ENCODE measurements at places on chromosomes 3 and 15.
A peak's percentile ranks its signal among the peaks of the same experiment; 100 is the strongest.

- no peak for DNase-seq
Observed at GRCh38 chr3:130091958-130092357, 10.3 kb downstream of the ALG1L2 start.

DNA sequence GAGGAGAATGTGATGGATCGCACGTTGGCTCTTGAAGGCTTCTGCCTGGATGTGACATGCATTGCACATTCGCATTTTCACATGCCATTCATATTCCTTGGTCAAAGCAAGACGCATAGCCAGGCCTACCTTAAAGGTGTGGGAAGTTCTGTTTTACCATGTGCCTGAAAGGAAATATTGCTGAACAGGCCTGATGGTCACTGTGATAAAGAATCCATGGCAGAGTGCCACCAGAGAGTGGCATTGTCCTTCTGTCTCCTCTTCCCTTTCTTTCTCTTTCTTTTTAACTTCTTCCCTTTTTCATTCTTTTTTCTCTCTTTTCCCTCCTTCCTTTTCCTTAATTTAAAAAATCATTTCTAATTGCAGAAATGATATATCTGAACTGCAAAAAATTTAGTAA lies 15.9 kb upstream of the MITF start:
- no peak for DNase-seq

DNA sequence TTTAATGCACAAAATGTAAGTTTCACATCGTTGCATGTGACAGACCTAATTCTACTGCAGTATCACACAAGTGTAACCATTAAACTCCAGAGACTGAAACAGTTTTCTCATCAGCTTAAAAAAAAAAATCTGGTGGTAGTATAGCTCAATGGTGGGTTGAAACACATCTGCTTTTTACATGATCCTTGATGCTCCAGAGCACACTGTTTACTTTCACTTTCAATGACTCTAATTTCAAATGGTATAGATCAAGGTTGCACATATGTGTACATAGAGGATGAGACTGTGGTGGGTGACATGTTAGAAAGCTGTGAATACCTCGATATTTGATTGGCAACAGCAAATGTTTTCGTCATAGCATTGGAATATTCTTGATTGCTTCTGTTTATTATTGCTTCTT lies 22.4 kb downstream of the MCTP2 start:
- no peak for DNase-seq

DNA sequence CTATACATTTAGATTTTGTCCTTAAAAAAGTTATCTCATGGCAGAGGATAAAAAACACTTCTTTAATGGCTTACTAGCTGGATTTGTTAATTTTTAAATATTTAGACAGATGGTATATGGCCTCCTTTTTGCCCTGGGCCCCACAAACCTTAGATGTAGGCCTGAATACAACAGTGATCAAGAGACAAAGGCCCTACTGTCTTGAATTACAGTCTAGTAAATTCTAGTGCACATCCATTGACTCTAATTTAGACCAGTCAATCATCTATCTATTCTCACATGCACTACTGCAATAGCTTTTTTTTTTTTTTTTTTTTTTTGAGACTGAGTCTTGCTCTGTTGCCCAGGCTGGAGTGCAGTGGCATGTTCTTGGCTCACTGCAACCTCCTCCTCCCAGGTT lies 452.8 kb downstream of the FHIT start:
- DNase-seq: no peak

GRCh38 chr3:31227131-31227562 lies 305.6 kb upstream of the STT3B start:
- no peak for DNase-seq

- no peak for DNase-seq
Observed at GRCh38 chr3:132311841-132312240, 5.4 kb upstream of the ACP3 start.

- DNase-seq: no peak
Observed at GRCh38 chr3:52531860-52532516, 1.7 kb downstream of the NT5DC2 start.

DNA sequence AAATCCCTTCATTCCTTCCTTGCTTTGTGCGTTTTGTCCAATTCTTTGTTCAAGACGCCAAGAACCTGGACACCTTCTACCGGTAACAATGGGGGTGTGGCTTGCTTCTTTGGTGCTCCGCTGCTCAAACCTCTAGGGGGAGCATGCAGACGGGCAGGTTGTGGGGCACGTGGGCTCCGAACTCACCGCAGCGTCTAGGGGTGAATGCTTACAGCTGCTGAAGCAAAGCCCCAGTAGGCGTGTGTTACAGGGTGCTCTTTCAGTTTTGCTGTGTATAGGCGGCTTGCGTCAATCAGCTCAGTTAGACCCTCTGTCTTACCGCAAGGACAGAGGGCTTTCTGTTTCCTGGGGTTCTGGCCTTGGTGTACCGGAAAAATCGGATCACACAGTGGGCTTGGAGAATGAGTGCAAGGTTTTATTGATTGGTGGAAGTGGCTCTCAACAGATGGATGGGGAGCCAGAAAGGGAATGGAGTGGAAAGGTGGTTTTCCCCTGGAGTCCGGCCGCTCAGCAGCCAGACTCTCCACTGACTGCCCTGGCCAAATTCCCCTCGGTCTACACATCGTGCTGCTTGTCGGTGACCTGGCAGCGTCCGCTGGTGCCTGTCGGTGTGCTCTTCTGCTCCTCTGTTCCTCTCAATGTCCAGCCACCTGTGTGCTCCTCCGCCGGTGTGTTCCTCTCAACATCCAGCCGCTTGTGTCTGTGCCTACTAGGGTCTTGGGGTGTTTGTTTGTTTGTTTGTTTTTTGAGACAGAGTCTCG lies 1.2 kb upstream of the LRRC34 start:
- DNase-seq: peak; percentile 59

DNA sequence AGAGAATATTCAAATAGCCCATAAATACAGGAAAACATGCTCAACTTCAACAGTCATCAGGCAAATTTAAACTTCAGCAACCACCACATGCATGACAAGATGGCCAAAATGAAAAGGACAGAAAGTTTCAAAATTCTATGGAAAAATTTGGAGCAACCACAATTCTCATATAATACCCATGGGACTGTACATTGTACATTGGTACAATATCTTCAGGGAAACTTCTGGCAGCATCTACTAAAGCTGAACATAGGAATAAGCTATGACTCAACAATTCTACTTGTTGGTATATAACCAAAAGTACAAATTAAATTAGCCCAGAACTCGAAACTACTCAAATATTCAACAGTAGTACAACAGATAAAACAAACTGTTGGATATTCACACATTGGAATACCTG lies 847.6 kb downstream of the TBL1XR1 start:
- no peak for DNase-seq

- DNase-seq: no peak
Observed at GRCh38 chr3:104553121-104553520, 813.6 kb upstream of the ALCAM start.

GRCh38 chr3:190840146-190840545 lies 22.3 kb downstream of the GMNC start:
- no peak for DNase-seq

GRCh38 chr3:15385901-15386653 lies 41.3 kb downstream of the METTL6 start:
- DNase-seq: no peak

DNA sequence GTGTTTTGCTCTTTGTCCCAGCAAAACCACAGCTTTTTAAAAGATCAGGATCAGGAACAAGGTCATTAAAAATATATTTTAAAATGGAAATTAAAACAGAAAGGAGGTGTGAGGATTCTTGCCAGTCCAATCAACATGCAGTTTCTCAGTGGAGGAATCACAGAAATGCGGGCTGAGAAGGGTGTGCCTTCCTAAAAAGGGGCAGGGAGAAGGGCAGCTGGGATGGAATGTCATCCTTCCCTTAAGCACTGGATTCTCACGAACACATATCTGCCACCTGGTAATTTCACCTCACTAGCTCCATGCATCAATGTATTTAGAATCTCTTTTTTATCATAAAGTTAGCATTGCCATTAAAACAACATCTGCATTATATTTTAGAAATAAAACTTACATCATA lies 21.4 kb downstream of the ABI3BP start:
- DNase-seq: no peak

DNA sequence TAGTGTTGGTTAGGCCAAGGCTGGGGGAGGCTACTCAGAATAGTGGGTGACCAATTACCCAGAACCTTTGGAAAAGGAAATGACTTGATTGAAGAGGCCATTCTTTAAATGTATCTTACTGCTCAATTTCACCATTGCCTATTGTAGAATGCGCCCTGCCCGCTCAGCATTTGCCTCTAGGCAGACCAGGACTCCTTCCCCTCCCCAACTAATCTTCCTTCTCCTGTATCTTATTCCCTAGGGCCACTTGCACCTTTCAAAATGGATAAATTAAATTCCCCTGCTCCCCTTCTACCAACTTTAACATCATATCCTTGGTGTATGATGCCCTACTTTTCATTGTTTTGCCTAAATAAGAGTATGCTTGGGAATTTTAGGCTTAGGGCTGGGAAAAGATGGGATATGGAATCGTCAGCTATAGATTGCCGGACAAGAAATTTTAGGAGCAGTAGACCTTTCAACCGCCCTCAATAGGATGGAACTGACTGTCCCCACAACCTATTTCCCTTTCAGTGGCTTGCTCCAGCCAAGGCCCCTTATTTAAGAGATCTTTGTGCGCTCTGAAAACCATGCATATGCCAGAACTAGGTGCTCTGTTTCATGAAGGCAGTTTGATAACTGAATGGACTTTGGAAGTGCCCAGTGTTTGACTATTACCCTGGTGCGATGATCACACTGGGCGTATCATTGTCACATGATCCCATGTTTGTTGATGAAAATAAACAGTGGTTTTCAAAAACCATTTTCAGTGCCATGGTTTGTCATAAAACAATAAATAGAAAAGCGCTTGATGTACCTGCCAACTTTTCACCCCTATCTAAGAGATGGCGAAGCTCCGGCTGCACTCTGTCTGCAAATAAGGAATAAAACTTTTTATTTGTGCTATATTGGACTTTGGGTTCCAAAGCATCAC lies 74.3 kb upstream of the TSEN2 start:
- DNase-seq: no peak

DNA sequence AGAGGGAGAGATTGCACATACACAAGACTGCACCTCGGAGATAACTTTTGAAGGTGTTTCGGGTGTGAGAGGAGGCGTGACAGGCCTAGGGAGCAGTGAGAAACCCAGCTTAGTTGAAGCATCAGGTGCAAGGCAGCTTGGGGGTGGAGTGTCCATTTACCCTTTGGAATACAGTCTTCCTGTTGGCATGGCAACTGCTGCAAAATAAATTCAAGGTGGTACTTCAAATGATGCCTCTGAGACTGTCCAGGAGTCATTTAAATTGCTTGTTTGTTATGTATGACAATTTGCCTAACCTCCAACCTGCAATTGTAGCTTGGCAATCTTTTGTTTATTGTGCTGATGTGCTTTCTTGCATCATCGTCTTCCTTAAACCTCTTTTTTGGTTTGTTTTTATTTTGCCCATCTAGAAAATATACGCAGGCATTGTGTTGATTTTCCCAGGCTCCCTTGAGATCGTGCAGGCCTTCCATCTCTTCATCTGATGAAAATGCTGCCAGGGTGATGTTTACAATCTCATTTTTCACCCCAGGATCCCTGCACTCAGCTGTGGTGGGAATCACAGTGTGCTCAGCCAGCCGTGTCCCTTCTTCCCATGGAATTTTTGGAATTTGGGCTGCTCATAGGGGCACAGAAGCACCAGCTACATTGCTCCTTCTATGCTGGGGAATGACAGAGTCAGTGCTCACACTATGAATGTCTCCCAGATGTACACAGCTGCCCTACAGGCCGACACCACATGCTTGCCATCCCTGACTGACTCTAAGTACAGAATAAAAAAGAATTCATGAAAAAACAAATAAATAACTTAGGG lies 583.1 kb upstream of the CFAP20DC start:
- DNase-seq: no peak

- DNase-seq: no peak
Observed at GRCh38 chr15:63181648-63182047, 7.8 kb upstream of the RAB8B start.

Data from stimulated activated CD4-positive, alpha-beta T cell treated with anti-CD3 and anti-CD28 coated beads, Interleukin-12 subunit alpha, Interleukin-12 subunit beta, amount 100 ng/mL, for 4 hours (primary cell).